GM23248 (cell line): ENCODE measurements at places on chromosomes 2 and 18.

DNA sequence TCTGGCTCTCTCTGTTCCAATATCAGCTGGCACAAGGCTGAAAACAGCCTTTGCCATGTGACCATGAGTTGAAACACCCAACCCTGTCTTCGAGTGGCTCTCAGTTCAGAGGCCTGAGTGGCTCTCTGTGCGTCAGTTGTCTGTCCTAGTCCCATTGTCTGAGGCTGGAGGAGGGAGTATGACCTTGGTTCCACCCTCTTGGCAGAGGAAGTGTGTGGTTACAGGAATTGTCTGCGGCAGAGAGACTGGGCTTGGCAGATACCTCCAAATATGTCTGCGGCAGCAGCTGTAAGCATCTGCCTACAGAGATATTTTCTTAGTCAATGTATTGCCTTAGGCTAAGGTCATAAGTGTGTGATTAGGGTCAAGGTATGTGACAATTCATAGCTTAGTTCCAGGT, 32.6 kb downstream of the CNGA3 start:
- peak; percentile 60 for DNase-seq
- no peak overlapping the region for H3K4me3 ChIP-seq
- H3K27ac ChIP-seq: no peak overlapping the region
- no peaks in the 10 kb centered on the region for H3K4me1 ChIP-seq
- H3K36me3 ChIP-seq: no peaks in the 10 kb centered on the region

- H3K4me1 ChIP-seq: no peaks in the 10 kb centered on the region
- H3K27ac ChIP-seq: no peak overlapping the region
- no peaks in the 10 kb centered on the region for H3K36me3 ChIP-seq
- H3K27me3 ChIP-seq: no peaks in the 10 kb centered on the region; the same call in 1 of the 2 replicates
- DNase-seq: no peak
- H3K4me3 ChIP-seq: no peak overlapping the region
Measured at GRCh38 chr18:50687491-50687890, 127.6 kb downstream of the MAPK4 start.

DNA sequence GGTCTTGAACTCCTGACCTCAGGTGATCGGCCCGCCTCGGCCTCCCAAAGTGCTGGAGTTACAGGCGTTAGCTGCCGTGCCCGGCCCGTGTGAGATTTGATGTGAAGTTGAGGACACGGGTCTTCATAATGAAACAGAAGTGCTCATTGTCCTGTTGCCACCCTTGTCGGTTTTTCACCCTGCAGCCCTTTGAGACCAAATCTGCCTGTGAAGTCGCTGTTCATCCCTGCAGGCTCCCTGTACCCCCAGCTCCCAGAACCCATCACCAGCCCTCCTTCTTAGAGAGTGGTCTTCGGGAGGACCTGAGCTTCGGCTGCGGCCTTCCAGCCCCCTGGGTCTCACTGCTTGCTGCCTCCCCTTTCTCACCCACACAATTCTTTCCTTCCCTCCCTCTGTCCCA, 325.2 kb downstream of the GBX2 start:
- no peaks in the 10 kb centered on the region for H3K27me3 ChIP-seq
- no peaks in the 10 kb centered on the region for H3K36me3 ChIP-seq
- H3K4me1 ChIP-seq: no peaks in the 10 kb centered on the region

GRCh38 chr2:102140377-102140776, 2.2 kb upstream of the IL1R1 start:
- no peaks in the 10 kb centered on the region for H3K27me3 ChIP-seq
- peak overlapping the region; percentile 97 for H3K27ac ChIP-seq
- H3K4me1 ChIP-seq: peaks cover 38% of the 10 kb centered on the region
- 0 out of 2 replicates have a peak, but pooled peaks cover 7% of the 10 kb centered on the region for H3K36me3 ChIP-seq
- DNase-seq: no peak

DNA sequence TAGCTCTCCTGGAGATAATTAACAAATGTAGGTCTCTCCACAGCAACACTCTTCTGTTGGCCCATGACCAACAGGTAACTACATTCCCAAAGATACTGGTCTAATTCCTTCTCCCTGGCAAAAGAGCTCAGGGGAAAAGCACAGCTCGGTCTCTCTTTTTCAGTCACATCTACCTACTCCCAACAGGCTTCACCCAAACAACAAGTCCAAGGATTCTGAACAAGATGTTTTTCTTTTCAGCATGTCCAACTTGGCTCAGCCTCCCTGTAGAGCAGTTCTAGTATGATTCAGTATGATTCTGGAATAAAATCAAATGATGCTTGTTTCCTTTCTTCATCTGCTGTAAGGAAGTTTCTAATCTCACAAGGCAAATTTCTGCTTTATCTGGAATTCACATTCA, 1704.8 kb upstream of the PIK3C3 start:
- no peak overlapping the region for H3K4me3 ChIP-seq
- no peaks in the 10 kb centered on the region for H3K36me3 ChIP-seq
- no peak overlapping the region for H3K27ac ChIP-seq
- no peaks in the 10 kb centered on the region for H3K27me3 ChIP-seq
- no peaks in the 10 kb centered on the region for H3K4me1 ChIP-seq

DNA sequence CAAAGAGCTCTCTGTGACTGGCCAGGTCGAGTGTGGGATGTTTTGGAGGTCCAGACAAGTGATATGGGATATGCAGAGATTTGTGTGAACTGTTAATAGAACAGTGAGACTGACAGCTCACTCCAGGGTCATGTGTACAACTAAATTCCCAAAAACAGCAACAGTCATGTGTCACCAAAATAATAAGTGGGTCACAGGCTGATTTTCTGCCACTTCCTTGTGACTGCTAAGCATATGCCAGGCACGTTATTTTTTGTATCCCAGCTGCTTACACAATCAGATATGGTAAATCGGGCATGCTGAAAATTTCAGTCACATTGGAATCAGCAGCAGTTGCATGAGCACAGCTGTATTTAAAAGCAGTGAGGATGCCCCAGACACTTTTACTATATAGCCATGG, 198.7 kb downstream of the PTGR3 start:
- no peaks in the 10 kb centered on the region for H3K27me3 ChIP-seq
- no peak overlapping the region for H3K4me3 ChIP-seq
- no peak for DNase-seq
- H3K36me3 ChIP-seq: no peaks in the 10 kb centered on the region

DNA sequence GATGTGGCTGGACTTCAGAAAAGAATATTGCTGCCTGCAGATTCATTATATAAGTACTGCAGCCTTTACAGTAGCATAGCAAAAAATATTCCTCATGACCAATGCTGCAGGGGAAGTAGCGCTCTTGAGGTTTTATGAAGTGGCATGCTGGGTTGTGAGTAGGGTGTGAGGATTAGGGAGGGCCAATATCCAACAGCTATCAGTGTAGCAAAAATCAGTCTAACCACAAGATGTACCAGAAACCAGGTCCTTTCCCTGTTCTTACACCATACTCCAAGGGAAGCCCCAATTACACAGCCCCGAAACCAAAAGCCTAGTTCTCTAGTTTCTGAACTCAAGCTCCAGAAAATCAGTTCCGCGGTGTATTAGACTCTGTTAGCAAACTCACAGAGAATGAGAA, 1082.2 kb upstream of the DDX18 start:
- H3K36me3 ChIP-seq: no peaks in the 10 kb centered on the region
- no peak for DNase-seq
- H3K4me1 ChIP-seq: no peaks in the 10 kb centered on the region
- H3K27me3 ChIP-seq: no peaks in the 10 kb centered on the region
- H3K4me3 ChIP-seq: no peak overlapping the region
- no peak overlapping the region for H3K27ac ChIP-seq

DNA sequence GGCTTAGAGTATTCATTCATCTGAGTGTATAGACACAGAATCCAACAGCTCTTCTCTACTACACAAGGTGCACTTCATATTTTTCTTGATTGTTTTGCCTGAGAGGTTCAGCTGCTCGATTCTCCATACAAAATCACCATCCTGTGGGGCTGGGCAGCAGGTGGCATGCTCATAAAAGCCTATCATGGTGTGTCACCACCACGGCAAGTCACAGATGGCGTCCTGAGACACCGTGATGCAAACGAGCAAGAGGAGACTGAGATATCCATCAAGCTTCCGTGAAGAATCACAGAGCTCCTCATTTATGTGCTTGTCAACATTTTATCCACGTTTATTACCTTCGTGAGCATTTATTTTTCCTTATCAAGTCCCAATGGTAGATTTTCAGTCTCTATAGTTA, 22.4 kb upstream of the NRP2 start:
- H3K4me1 ChIP-seq: peaks cover 48% of the 10 kb centered on the region
- H3K4me3 ChIP-seq: no peak overlapping the region
- H3K27ac ChIP-seq: peak overlapping the region; percentile 39
- H3K36me3 ChIP-seq: no peaks in the 10 kb centered on the region

DNA sequence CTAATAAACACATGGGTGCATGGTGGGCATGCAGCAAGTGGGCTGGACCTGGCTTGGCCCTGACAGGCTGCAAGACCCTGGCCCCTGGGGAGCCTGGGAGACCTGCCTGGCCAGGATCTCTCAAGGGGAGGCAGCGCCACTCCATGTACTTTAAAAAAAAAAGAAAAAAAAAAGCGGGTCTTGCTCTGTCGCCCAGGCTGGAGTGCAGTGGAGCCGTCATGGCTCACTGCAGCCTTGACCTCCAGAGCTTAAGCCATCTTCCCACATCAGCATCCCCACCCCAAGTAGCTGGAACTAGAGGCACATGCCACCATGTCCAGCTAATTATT, 29.5 kb upstream of the SEMA4C start:
- no peaks in the 10 kb centered on the region for H3K27me3 ChIP-seq
- no peak for DNase-seq
- no peak overlapping the region for H3K27ac ChIP-seq
- H3K36me3 ChIP-seq: no peaks in the 10 kb centered on the region
- H3K4me3 ChIP-seq: no peak overlapping the region
- no peaks in the 10 kb centered on the region for H3K4me1 ChIP-seq

- DNase-seq: no peak
- no peak overlapping the region for H3K4me3 ChIP-seq
- H3K27me3 ChIP-seq: no peaks in the 10 kb centered on the region
Measured at GRCh38 chr2:33372940-33373553, 103.4 kb upstream of the RASGRP3 start.

DNA sequence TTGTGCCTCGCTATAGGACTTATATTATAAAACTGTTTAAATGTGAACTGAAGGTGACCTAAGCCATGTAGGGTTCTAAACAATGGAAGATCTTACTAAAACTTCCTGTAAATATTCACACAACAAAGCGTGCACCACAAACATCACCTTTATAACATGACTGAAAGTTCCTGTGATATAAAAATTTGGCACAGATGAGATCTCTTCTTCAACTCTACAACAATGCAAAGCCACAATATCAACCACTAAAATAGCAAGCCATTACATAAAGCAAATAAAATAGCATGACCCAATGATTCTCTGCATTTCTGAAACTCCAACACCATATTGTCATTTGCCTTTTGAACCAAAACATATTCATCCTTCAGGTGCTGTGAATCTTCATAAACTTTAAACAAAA, 3.5 kb downstream of the YES1 start:
- H3K4me1 ChIP-seq: peaks cover 34% of the 10 kb centered on the region
- no peak overlapping the region; the same call in 1 of the 2 replicates for H3K27ac ChIP-seq
- H3K36me3 ChIP-seq: no peaks in the 10 kb centered on the region
- H3K27me3 ChIP-seq: no peaks in the 10 kb centered on the region
- peak; percentile 9 for DNase-seq
- H3K4me3 ChIP-seq: 0 out of 2 replicates have a peak overlapping the region, but pooled peaks have one; percentile 10

DNA sequence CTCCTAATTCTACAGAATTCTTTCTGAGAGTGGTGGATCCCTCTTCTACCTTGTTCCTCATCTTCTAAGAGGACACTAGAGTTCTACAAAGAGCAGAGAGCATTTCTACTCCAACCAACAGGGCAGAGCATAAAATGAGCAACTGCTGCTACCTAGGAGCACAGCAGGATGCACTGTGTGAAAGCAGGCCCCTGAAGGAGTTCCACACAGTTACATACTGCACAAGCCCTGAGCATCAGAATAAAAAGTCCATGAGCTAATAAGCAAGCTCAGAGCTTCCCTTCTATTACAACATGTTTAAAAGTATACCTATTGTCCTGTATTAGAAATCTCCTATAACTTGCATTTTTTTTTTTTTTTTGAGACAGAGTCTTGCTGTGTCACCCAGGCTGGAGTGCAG, 8.4 kb downstream of the FHL2 start:
- H3K27me3 ChIP-seq: no peaks in the 10 kb centered on the region
- peak; percentile 53 for DNase-seq
- peak overlapping the region; percentile 77 for H3K27ac ChIP-seq
- peaks cover 68% of the 10 kb centered on the region for H3K36me3 ChIP-seq
- peak overlapping the region; percentile 10; the same call in 1 of the 2 replicates for H3K4me3 ChIP-seq
- H3K4me1 ChIP-seq: peaks cover 83% of the 10 kb centered on the region

DNA sequence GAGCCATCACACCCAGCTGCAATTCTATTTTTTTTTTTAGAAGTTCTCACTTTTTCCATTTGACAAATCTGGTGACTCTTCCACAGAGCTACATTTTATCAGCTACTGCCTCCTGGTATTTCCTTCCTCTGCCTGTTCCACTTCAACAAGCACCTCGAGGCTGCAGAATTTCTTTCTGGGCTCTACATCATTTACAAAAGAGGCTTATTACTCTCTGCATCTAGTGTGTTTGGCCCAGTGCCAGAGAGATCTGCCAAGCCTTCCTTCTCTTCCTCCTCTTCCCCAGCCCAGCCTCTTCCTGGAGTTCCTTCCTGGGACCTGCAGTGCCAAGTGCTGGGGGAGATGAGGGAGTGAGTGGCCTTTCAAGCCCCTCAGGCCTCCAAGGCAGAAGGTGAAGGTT, 119.6 kb upstream of the ITGA6 start:
- no peaks in the 10 kb centered on the region for H3K27me3 ChIP-seq
- H3K27ac ChIP-seq: no peak overlapping the region
- DNase-seq: peak; percentile 13
- no peaks in the 10 kb centered on the region for H3K36me3 ChIP-seq
- no peak overlapping the region for H3K4me3 ChIP-seq

- no peak overlapping the region for H3K27ac ChIP-seq
- no peaks in the 10 kb centered on the region for H3K36me3 ChIP-seq
- no peak overlapping the region for H3K4me3 ChIP-seq
- H3K4me1 ChIP-seq: no peaks in the 10 kb centered on the region
- no peak for DNase-seq
- no peaks in the 10 kb centered on the region for H3K27me3 ChIP-seq
Measured at GRCh38 chr2:238160206-238161129, 1.7 kb downstream of the ERFE start.

GRCh38 chr2:81853341-81853740, 1548.8 kb upstream of the LRRTM1 start:
- peak; percentile 1 for DNase-seq
- no peaks in the 10 kb centered on the region for H3K4me1 ChIP-seq
- H3K27me3 ChIP-seq: no peaks in the 10 kb centered on the region
- H3K36me3 ChIP-seq: no peaks in the 10 kb centered on the region
- no peak overlapping the region for H3K27ac ChIP-seq
- H3K4me3 ChIP-seq: no peak overlapping the region

DNA sequence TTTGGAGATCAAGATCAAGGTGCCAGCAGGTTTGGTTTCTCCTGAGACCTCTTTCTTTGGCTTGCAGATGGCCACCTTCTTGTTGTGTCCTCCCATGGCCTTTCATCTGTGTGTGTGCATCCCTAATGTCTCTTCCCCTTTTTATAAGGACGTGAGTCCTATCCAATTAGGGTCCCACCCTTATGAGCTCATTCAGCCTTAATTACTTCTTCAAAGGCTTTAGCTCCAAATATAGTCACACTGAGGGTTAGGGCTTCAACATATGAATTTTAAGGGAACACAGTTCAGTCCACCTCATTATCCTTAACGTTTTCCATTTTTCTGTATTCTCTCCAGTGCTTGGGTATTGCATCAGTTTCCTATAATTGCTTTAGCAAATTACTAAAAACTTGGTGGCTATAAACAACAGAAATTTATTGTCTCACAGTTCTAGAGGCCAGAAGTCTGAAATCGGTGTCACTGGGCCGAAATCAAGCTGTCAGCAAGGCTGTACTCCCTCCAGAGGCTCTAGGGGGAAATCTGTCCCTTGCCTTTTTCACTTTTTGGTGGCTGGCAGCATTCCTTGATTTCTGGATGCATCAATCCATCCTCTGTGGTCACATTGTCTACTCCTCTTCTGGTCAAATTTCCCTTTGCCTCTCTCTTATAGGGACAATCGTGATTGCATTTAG, 34.1 kb downstream of the CDC42EP3 start:
- no peaks in the 10 kb centered on the region for H3K27me3 ChIP-seq
- peaks cover 16% of the 10 kb centered on the region for H3K36me3 ChIP-seq
- peak overlapping the region; percentile 86 for H3K27ac ChIP-seq

GRCh38 chr2:238839428-238839827, 8.5 kb upstream of the TWIST2 start:
- H3K27me3 ChIP-seq: no peaks in the 10 kb centered on the region
- DNase-seq: no peak
